ENCODE measurements at places on chromosomes 1 and 21.

DNA sequence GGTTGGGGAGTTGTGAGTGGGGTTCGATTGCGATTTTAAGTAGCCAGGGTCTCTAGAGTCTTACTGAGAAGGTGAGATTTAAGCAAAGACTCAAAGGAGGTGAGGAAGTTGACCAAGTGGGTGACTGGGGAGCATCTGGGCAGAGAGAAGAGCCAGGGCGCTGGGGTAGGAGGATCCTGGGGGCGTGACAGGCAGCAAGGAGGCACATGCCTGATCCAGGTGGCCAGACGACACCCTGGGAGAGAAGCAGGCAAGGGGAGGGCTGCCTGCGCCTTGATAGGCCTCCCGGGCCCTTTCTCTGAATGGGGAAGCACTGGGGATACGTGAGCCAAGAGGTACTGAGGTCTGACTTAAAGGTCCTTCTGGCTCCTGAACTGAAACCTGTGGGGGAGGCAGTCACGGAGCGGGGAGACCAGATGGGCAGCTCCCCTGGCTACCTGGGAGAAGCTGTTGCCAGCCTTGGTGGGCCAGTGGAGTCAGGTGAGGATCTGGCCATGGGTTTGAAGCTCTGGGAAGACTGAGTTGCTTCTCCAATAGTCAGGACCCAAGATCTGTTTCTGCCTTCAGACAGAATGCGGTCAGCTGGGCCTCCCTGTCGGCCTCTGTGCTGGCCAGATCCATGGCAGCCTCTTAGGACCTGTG lies 5.4 kb downstream of the ZBTB48 start:
- DNase-seq: no peak

DNA sequence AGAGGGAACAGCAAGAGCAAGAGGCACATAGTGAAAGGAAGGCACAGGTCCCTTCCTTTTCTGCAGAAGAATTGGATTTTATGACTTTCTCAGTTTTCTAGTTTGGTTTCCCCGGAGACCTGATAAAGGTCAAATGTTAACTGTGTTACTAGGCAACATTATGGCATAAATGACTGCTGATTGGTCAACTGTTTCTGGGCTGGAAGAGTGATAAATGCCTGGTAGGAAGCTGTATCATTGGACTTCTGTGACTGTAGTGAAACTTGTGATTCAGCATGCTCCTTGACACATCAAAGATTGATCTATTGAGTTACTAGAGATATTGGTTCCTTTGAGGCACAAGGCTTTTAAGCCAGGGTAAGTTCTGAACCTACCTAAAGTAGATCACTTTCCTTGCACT lies 55.7 kb downstream of the LRRC8C start:
- DNase-seq: no peak

GRCh38 chr1:52139817-52140540 lies 1.9 kb upstream of the ZFYVE9 start:
- DNase-seq: no peak

DNA sequence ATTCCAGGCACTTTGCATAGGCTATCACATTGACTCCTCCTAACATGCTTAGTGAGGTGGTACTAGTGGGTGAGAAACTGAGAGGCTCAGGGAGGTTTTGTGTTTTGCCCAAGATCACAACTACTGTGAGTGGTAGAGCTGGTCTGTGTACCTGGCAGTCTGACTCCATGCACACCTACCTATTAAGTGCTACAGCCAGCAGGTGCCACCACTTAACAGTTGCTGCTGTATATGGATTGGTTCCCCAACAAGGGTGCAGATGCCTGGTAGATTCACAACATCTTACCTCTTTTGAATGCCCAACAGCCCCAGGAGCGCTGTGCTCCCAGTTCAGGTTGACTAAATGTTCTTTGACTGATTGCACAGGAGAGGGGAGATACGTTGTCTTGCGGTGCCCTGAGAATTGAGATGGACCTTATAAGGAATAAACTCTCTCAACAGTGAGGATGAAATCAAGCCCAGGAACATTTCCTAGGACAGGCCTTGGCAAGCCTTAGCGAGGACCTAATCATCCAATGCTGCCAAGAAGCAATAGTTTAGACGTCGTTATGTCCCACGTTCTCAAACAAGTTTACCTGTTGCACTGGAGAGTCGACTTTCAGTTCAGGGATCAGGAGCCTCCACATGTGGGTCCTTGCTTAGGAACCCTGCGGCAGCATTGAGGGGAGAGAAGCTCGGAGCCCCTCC lies 78.9 kb upstream of the F3 start:
- no peak for DNase-seq

GRCh38 chr1:37813529-37814145 lies 5.6 kb upstream of the YRDC start:
- no peak for DNase-seq
